Fibroblast of pulmonary artery (primary cell): ENCODE measurements at places on chromosomes 13 and 19.
A peak's percentile ranks its signal among the peaks of the same experiment; 100 is the strongest.

DNA sequence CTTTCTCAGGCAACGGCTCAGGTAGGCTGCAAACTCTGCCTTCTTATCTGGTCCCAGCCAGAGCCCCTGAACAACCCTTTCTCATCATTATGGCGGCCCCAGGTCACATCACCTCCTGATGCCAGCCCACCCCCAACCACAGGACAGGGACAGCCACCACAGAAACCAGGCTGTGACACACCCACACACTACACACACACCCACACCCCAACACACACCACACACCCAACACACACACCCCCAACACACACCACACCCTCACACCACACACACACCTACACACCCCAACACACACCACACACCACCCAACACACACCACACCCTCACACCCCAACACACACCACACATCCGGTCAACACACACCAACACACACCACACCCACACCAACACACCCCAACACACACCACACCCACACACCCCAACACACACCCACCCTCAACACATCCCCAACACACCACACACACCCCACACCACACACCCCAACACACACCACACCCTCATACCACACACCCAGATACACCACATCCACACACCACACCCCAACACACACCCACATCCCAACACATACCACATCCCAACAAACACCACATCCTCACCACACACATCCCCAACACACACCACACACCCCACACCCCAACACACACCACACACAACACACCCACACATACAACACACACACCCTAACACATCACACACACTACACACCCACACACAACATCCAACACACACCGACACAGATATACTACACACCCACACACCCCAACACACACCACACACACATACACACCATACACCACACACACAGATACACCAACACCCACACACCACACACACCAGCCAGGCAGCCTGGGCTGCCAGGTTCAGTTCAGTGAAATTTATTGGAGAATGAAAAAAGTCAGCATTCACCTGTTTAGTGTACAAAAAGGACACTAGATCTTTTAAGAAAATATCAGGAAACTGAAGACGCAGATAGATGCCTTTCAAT is 4.2 kb upstream of the ISYNA1 start:
- DNase-seq = no peak

- no peak for DNase-seq
Measured at GRCh38 chr19:23999821-24000610, 85.3 kb downstream of the ZNF726 start.

GRCh38 chr19:29842471-29843179 is 30.8 kb downstream of the CCNE1 start:
- no peak for DNase-seq

GRCh38 chr13:28394422-28394821 is 100.5 kb downstream of the FLT1 start:
- peak; percentile 30 for DNase-seq

- DNase-seq = no peak
Measured at GRCh38 chr19:19382118-19382517, 23.4 kb upstream of the GATAD2A start.

DNA sequence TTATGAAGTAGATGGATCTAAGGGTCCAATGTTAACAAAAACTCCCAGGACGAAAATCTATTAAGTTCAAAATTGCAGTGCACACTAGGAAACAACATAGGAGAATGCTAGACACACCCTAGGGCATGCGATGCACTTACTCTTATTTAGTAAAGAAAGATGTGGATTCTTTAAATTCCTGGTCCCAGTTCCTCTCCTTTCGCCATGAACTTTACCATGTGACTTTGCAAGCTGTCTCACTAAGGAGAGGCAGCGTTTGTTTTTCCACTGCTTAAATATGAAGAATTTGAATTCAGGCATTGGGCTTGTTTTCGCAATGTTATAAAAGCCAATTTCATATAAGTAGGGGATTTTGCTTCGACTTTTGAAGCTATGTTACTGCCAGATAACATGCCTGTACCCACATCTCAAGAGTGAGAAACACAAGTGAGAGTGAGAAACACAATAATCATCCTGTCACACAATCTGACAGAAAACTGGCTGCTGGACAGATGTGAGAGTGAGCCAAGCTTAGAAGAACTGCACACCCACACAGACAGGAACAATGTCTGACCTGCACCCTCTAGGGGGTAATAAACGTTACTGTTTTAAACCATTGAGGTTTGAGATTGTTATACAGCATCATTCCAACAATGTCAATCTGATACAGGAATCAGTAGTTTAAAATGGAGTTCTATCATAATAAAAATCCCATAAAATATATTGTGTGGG is 1308.4 kb downstream of the SLITRK5 start:
- DNase-seq = peak; percentile 11

- DNase-seq = peak; percentile 94
Measured at GRCh38 chr19:3683405-3684053, 16.7 kb downstream of the PIP5K1C start.

- no peak for DNase-seq
Measured at GRCh38 chr13:52830946-52831345, 17.5 kb downstream of the PCDH8 start.

- no peak for DNase-seq
Measured at GRCh38 chr19:5170329-5170745, 170.3 kb downstream of the PTPRS start.
